Caco-2 (cell line): ENCODE measurements at places on chromosomes 16 and 17.

DNA sequence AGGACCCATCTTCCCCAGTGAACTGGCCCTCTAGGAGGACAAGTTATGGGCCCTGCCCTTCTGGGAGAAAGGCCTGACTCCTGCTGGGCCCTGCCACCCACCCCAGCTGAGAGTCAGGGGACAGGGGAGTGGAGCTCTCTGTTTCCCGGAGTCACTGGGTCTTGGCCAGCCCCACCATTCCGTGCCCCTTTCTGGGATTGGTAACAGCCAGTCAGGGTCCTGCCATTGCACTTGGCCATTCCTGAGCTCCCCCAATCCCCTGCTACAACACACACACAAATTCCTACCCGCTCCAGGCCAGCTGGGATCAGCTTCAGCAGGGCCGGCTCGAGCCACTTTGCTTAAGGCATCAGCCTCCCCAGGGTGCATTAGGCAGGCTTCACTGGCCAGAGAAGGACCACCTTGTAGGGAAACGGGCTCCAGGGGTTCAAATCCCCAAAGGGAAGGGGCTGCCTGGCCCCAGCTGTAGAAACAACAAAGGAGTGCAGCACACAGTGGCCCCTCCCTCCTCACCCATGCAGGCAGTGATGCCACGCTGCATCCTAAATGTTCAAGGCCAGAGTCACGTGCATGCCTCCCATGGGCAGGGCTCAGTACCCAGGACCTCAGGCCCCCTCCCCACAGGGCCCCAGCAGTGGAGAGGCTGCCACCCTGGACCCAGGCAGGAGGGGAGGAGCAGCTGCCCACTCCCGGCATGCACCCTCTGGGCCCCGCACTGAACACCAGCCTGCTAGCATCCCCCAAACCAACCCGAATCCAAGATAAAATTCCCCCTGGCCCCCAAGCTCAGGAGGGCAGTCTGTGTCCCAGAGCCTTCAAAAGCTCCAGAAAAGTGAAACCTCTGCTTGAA lies 37.7 kb downstream of the C16orf78 start:
- no peak for DNase-seq

DNA sequence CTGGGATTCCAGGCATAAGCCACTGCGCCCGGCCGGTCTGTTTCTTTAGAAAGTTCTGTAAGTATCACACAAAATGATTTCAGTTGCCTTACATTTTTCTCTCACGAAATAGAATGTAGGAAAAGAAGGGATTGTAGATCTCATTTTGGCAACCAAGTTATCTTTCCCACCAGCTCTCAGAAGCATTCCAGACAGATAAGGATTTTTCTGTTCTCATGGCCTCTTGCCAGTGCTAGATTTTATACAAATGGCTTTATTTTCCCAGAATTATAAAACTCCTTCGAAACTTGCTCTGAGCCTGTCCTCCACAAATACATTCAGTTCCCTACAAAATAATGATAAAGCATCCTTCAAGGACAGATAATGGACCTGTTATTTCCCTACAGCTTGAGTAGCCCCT lies 46.9 kb downstream of the LCMT1 start:
- no peak for DNase-seq

DNA sequence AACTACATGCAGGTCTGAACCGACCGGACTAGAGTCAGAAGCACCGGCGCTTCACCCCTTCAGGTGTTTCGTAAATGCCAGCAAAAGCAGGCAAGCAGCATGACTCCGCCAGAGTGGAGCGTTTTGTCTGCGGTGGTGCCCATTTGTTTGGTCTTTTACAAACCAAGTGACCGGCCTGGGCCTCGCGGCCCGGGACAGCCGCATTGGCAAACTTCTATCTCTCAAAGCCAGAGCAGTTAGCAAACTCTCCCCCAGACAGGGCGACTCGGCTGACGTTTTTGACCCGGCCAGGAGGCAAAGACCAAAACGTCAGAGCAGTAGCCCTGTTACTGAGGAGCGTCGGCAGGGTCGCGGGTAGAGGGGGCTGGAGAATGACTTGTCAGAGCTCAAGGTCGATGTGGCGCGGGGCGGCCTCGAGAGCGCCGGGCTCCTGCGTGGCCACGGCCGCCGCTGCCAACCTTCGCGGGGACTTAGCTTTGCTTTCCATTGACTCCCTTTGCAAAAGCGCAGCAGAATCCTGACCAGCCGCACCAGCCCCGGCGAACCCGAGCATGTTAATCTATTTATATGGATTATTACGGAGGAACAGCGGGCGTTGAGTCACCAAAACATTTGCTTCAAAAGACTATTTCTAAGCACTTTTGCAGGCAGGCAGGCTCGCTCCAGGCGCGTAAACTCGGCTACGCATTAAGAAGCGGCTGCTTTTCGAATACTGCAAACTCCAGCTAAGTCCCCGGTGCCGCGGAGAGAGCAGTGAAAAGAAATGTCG lies 763 bp upstream of the SOX9 start:
- DNase-seq = peak; percentile 46

- DNase-seq = no peak
Observed at GRCh38 chr17:59856859-59857794, 35.6 kb downstream of the TUBD1 start.

DNA sequence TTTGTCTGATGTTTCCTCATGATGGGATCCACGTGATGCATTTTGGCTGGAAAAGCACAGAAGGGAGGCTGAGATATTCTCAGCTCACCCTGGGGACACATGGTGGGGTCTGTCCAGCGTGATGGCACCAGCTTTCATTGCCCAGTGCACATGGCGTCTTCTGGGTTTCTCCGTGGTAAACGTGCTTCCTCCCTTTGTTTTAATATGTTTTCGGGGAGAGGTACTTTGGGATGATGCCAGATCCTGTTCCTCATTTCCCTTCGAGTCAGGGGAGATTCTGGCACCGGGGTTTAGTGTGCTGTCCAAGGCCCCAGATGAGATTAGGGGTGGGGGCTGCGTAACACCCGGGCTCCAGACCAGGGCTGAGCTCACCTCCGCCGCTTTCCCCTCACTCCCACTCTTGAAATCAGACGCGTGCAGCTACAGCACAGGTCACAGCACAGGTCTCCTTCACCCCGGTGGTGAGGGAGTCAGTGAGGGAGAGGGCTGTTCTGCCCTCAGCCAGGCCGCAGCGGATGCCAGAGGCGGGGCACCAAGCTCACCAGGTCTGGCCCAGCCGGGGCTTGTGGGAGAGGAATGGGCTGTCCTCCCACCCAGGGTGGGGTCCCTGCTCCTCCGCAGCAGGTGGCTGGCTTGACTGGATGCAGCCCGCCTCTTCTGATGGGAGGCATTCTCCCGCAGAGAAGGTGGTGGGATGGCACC lies 33.9 kb downstream of the COX4I1 start:
- no peak for DNase-seq

- DNase-seq = no peak
Observed at GRCh38 chr16:68749432-68749831, 12.3 kb downstream of the CDH1 start.

- DNase-seq = peak; percentile 88
Observed at GRCh38 chr16:30895627-30896260, 670 bp upstream of the CTF1 start.

DNA sequence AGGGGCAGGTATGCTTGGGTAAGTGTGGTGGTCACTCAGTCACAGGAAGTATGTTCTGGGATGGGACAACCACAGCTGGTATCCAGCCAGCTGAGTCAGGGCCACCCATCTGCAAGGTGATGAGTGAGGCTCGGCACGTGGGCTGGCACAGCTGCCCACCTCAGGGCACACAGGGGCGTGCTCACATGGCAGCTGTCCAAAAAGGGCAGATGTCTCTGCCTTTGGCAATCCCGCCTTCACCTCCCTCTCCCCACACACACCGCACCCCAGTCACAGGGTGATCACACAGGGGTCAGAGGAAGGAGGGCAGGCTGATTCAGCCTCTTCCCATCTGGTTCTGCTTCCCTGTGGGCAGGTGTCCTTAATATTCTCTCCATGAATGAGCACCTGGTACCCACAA lies 85.9 kb upstream of the TOB1 start:
- peak; percentile 54 for DNase-seq
